ENCODE measurements at places on chromosomes 6 and 20.

DNA sequence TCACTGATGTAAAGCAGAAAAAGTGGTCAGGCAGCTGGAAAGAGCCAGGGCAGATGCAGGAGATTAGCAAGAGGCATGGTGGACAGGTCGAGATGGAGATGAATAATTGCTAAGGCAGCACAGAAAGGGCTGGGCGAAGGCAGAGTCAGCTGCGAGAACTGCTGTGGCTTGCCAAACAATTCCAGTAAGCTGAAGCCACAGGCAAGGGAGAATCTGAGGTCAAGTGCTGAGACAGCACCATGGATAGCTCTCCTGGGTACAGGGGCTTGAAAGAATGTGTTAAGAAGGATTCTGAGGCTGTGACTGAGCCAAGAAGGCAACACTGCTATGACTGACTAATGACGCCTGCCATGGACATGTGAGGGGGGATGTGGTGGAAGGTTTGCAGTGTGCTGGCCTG lies 220.8 kb upstream of the FOXA2 start:
- no peak for DNase-seq

GRCh38 chr6:124002377-124003081 lies 198.9 kb downstream of the NKAIN2 start:
- DNase-seq: peak; percentile 20

DNA sequence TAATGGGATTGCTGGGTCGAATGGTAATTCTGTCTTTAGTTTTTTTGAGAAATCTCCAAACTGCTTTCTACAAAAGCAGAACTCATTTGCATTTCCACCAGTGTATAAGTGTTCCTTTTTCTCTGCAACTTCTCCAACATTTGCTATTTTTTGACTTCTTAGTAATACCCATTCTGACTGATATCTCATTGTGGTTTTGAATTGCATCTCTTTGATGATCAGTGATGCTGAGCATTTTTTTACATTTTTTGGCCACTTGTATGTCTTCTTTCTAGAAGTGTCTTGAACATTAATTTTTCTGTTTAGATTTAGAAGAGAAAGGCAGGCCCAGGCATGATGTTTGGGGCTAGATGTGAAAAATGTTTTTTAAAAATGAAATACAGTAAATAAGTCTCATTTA lies 553.1 kb upstream of the MAN1A1 start:
- no peak for DNase-seq

- no peak for DNase-seq
Measured at GRCh38 chr20:40634891-40635290, 54.1 kb downstream of the MAFB start.

GRCh38 chr6:112401083-112401482 lies 54.0 kb downstream of the RFPL4B start:
- no peak for DNase-seq

DNA sequence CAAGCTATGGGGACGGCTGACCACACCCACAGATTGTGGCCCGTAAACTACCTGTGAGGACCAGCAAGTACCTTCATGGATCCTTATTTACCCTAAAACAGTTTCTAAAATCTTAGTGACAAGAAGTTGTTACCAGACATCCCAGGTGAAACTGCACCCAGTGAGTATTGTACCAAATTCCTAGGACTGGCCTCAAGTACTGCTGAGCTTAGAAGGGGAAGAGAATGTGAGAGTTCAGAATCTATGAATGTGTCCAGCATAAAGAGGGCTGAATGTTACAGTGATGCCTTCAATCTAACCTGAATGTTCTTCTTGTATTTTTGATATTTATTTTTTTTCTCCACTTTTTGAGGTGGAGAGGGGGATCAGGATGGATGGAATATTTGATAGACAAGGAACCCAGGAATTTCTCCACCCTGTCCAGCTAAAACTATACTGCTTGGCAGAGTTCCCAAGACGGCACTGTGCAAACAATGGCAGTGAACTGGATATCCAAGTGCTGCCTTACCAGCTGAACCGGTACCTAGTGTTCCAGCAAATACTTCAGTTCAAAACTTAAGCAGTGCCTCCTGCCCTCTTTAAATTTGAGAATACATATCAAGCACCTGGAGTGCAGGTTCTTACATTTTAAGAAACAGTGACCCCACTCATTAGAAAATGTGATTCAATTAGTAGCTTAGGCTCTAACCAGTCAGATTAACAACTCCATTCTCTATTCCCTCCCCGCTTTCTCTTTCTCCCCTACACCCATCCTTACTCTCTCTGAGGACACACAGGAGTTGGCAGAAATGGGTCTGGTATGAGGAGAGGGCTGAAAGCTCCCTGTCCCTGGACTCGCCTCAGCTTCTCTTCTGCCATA lies 427.3 kb upstream of the FLRT3 start:
- DNase-seq: no peak

DNA sequence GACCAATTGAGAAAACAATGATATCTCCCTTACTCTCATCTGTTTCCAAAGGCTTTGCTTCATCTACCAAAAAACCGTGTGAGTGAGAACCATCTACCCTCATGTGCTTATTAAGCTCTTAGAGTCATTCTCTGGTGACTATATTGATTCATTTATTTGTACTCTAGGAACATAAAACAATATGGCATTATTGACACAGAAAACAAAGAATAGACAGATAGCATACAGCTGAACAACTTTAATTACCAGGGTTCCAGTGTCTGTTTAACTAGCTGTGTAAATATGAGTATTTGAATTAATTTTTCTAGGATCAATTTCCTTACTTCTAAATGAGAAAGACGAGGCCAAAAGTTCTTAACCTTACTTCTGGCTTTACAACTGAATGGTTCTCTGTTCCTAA lies 31.3 kb upstream of the HEY2 start:
- no peak for DNase-seq

- DNase-seq: no peak
Measured at GRCh38 chr6:136052031-136052430, 198.1 kb downstream of the MTFR2 start.

- no peak for DNase-seq
Measured at GRCh38 chr20:59291740-59292383, 8.5 kb upstream of the EDN3 start.

- DNase-seq: no peak
Measured at GRCh38 chr20:3461911-3462677, 8.7 kb upstream of the ATRN start.

DNA sequence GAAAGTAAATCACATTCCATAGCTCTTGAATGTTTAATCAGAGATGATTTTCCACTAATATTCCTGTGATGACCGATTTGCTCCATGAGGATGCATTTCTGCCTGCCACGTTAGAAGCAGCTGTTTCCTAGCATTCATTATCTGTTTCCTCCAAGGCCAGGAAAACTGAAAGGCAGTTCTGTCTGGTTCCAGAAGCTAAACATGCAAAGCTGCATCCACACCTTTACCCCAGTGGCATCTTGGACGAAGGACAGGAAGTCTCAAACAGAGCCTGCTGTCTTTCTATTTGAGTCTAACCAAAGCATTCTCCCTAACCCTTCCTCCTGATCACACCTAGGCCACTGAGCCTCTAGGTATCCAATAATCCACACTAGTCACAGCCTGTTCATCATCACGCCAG lies 27.6 kb downstream of the CNKSR3 start:
- DNase-seq: no peak

GRCh38 chr6:44053760-44054556 lies 73.3 kb downstream of the MRPL14 start:
- DNase-seq: no peak

GRCh38 chr20:59571551-59572314 lies 32.6 kb upstream of the PHACTR3 start:
- peak; percentile 92 for DNase-seq

- no peak for DNase-seq
Measured at GRCh38 chr6:120671519-120671918, 662.8 kb downstream of the TBC1D32 start.

DNA sequence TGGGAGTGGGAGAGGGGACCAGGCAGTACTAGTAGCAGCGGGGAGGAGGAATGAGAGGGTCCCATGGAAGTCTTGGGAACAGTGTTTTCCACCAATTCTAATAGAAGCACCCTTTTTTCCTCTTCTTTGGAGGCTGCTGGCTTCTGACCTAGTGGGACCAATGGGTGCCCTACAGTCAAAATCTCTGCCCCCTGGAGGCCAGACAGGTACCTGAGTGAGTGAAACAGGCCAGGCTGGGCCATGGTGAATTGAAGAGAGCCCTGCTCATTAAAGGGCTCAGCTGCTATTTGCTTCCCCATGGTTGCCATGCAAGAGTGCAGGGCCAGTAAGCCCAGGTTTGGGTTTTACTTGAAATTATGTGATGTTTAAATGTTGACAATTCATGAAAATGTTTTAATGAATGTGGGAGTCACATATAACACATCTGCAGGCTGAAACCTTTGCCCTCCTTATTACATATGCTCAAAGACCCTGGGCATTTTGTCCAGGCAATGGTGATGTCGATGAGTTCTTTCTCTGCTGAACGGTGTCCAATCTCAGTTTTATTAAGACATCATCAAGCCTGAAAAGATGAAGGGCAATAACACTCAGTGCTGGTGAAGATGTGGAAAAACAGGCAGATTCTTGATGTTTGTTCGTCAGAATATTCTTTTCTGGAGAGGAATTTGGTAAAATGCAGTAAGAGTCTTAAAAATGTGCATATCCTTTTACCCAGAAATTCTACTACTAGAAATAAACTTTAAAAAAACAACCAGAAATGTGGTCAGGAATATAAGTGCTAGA lies 42.3 kb upstream of the OCSTAMP start:
- no peak for DNase-seq

- no peak for DNase-seq
Measured at GRCh38 chr6:7343546-7344475, 30.8 kb upstream of the SSR1 start.

- no peak for DNase-seq
Measured at GRCh38 chr6:21958428-21958827, 338.4 kb downstream of the PRL start.

- peak; percentile 81 for DNase-seq
Measured at GRCh38 chr6:157764178-157765068, 58.6 kb upstream of the SNX9 start.

DNA sequence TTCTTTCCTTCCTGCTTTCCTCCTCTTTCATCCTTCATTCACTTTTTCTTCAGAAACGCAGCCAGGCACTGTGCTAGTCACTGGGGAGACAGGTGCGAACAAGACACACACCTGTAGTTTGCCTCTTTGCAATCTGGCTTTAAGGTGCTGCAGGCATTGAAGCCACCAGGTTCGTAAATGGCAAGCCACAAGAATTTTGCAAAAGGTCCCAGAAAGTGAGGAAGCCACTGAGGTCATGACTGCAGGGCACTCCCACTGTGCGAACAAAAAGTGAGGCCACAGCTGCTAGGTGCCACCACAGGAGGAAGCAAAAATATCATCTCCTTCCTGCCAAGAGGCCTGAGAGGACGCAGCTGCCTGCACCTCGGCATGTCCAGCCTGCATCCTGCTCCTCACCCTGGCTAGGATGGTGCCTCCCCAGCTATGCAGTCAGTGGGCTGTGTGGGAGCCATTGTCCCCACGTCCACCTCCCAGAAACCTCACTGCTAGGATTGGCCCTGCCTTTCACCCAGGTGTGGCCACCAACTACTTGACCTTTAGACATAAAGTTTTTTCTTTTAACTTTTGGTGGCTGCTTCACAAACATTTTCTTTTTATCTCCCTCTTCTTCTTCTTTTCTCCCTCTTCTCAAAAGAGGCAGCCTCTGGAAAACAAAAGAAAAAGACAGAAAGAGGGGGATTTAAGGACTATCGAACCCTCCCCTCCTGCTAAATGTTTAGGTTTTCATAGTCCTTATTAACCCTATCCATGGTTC lies 230.8 kb downstream of the BCAS1 start:
- no peak for DNase-seq

DNA sequence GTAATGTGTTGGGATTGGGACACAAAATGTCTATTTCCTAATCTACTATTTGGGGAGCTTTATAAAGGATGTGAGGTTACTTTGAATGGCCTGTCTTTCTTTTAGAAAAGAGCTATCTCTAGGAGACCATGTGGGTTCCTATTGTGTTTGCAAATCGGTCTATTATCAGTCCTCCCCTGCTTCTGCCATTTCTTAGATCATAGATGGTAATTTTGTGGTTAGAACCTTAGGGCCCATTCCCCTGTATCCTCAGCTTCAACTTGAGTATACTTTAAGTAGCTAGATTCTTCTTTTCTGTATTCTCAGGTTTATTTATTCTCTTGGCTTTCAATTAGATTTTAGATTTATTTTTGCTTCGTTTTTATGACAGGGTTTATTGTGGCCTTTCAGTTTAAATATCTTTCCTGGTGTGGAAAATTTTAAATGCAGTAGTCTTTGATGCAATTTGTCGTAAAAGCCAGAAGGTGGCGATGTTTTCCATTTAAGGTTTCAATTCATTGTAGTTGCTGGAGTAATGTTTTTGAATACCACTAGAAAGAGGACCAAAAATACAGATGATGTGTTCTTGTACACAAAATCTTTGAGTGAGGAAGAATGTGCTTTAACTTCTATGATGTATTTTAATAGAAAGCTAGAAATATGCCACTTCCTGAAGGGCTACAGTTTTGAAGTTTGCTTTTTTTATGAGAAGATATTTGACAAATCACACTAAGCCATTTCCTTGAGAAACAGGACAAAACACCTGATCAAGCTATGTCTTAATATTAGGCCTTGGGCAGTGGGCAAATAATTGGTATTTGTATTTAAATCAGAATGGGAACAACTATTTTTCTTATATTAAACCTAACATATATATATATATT lies 20.3 kb downstream of the TBPL1 start:
- DNase-seq: no peak

GRCh38 chr6:152150196-152150595 lies 342.7 kb downstream of the ESR1 start:
- DNase-seq: no peak

- no peak for DNase-seq
Measured at GRCh38 chr20:52761867-52762266, 210.3 kb upstream of the TSHZ2 start.

GRCh38 chr6:108243836-108244235 lies 17.0 kb downstream of the SNX3 start:
- DNase-seq: no peak

GRCh38 chr6:50333696-50334095 lies 284.0 kb upstream of the DEFB112 start:
- no peak for DNase-seq

- DNase-seq: no peak
Measured at GRCh38 chr20:57790176-57790575, 80.4 kb upstream of the PMEPA1 start.

- DNase-seq: no peak
Measured at GRCh38 chr20:44182863-44183262, 4.1 kb downstream of the JPH2 start.

DNA sequence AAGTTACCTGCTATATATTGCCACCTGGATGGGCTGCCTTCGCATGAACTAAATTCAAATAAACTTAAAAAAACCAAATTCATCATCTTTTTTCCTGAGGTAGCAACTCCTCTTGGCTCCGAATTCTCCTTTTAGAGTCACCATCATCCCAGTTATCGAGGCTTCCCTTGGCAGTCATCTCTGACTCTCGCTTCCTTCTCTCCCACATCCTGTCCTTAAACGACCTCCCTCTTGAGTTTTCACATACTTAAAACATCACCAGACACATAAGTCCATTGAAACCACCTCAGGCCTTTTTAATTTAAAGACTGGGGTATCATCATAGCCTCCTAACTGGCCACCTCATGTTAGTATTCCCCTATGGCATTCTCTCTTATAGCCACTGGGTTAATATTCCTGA lies 296.1 kb upstream of the FLRT3 start:
- no peak for DNase-seq

- no peak for DNase-seq
Measured at GRCh38 chr6:82416346-82416745, 52.7 kb downstream of the TPBG start.

GRCh38 chr20:53510704-53511103 lies 82.9 kb downstream of the ZNF217 start:
- no peak for DNase-seq

Measured in posterior cingulate gyrus (tissue), 11 donors.